ENCODE measurements at places on chromosomes 6 and 20.

- peak; percentile 68 for DNase-seq
These were observed 8.2 kb downstream of the ZFAND3 start for GRCh38 chr6:37827603-37828265.

GRCh38 chr20:1313236-1313964 is 15.5 kb downstream of the SDCBP2 start:
- peak; percentile 34 for DNase-seq

- no peak for DNase-seq
These were observed 60.1 kb downstream of the RPP40 start for GRCh38 chr6:4943716-4944115.

DNA sequence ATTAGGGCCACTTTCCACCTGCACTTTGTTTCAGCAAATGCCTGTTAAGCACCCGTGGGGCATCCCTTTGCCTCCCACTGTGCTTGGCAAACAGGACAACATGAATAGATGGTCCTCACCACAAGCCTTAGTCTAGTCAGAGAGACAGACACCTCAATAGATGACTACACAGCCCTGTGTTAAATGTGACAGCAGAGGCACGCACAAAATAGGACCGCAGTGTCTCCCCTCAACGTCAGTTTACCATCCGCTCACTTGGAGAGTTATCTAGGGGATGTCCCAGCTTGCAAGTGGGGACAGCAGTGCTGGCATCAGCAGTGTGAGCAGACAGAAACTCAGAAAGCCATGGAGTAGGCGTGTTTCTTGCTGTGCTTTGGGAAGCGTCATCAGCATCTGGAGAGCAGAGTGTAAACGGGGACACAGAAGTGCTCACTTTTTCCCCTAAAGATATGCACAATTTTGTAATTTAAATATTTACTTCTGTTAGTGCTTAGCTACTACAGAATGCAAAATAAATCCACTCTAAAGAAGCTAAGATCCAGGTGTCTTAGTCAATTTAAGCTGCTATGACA is 66.0 kb upstream of the TXNDC5 start:
- DNase-seq, result no peak

DNA sequence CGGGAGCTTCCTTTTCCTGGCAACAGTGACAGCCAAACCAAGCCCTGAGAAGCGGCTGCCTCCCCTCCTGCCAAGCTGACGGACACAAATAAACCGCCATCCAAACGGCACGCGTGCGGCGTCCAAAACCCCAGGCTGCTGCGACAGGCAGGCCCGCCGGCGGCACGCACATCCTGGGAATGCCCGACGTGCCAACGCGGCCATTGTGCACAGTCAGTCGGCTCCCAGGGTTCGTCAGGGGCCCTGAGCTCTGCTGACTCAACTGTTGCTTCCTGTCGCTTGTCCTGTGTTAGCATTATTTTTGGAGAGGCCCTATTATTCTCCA is 6.8 kb downstream of the JAG1 start:
- DNase-seq, result no peak

DNA sequence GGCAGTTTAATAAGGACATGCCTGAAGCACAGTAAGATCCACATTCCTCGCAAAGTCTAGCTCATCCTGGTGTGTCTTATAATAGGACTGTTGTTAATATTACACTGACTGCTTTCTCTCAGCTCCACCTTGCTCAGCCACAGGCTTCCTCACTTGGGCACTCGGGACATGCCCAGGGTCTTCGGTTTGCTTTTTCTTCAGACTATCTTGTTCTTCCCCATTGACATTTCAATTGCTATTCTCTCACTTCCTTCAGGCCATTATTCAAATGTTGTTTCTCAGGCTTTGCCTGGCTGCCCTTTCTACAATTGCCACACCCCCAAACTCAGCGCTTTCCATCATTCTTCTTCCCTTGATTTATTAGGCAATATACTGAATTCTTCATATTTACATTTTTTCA is 274.8 kb upstream of the RGS17 start:
- no peak for DNase-seq

DNA sequence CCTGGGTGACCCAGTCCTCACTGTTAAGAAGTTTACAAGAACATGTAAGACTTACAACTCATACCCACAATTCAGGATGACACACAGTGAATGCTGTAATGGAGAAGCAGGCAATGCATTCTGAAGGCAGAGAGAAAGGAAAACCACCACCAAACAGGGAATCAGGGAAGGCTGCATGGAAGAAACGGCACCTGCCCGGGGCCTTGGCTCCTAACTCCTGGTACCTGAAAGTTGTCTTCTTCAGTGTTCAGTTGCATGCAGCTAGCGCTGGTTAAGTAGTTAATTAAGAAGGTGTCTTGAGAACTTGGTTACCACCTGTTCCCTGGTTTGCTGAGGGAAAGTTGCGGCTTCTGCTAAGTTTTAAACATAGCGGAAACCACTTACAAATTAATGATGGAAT is 57.2 kb downstream of the GPR6 start:
- no peak for DNase-seq

- no peak for DNase-seq
These were observed 138.6 kb downstream of the AHI1 start for GRCh38 chr6:135358985-135359384.

GRCh38 chr6:87736809-87737540 is 34.9 kb upstream of the AKIRIN2 start:
- no peak for DNase-seq

DNA sequence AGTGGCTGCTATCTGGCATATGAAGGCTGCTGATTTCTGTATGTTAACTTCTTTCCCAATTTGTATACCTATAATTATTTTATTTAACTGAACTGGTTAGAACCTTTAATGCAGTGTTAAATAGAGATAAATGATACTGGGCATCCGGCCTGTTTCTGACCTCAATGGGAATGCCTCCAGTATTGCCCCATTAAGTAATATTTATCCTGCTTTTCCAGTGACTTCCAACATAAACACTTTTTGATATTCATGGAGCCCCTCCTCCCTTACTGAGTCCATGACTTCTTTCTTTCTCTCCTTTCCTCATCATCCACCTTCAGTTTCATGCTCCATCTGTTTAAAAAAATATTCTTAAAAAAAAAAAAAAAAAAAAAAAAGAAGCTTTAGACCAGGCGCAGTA is 8.8 kb downstream of the TRIM27 start:
- DNase-seq, result no peak

DNA sequence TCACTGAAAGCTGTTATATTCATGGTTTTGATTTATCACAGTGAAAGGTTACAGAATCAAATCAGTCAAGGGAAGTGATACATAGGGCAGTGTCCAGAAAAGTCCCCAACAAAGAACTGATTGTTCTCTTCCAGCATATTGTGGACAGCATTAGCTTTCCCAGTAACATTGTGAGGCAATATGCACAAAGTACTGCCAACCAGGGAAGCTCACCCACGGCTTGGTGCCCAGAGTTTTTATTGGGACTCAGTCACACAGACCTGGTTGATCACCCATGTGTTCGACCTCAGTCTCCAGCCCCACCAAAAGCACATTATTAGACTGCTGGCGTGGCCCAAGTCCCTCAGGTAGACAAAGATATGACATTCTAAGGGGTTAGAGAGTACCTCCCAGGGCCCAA is 76.0 kb downstream of the LCA5 start:
- DNase-seq, result no peak

GRCh38 chr6:15926256-15926655 is 202.6 kb upstream of the MYLIP start:
- DNase-seq, result no peak

DNA sequence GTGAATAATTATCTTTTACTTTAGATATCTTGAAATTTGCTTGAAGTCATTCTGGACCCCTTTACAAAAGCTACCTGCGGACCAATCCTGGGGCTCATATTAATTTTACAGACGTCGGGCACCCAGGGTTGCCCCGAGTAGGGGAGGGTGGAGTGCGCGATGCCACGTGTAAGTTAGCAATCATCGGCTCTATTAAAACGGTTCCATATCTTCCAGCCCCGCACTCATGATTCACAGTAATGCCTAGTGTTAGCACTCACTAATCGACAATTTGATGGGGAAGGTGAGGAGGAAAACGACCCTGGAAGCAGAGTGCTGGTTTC is 34.9 kb upstream of the TCF21 start:
- DNase-seq, result no peak

GRCh38 chr6:105313211-105313610 is 89.7 kb downstream of the PREP start:
- no peak for DNase-seq

- no peak for DNase-seq
These were observed 242.0 kb downstream of the FOXA2 start for GRCh38 chr20:22342410-22342809.

DNA sequence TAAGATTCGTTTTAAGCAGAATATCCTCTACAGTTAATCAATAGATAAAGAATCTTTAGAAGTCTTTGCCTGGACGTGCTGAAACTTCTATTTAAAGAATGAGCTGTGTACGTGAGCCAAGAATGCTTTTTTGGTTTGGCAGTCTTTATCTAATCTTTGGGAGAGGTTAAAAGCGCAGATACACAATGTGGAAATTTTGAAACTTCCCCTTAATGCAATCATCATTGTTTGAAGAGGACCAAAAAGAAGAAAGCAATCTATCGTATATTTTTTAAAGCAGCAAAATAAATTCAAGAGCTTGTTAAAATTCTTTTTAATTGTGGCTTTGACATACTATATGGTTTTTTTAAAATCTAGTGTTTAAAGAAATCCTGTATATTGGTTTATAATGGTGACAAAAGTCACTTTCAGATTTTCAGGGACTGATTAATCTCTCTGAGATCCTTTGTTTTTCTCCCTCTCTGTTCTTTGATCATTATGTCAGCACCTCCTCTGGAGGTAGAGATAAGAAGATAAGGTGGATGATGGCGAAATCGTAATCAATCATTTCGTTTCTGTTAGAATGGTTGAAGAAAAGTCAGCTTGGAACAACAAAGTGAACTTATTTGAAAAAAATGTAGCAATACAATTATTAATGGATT is 92.1 kb upstream of the FAM184A start:
- DNase-seq, result no peak

GRCh38 chr6:145733207-145733606 is 2.1 kb downstream of the EPM2A start:
- no peak for DNase-seq

- DNase-seq, result no peak
These were observed 26.6 kb upstream of the PI16 start for GRCh38 chr6:36927691-36928546.

- DNase-seq, result no peak
These were observed 53.0 kb upstream of the DST start for GRCh38 chr6:56695702-56696101.

DNA sequence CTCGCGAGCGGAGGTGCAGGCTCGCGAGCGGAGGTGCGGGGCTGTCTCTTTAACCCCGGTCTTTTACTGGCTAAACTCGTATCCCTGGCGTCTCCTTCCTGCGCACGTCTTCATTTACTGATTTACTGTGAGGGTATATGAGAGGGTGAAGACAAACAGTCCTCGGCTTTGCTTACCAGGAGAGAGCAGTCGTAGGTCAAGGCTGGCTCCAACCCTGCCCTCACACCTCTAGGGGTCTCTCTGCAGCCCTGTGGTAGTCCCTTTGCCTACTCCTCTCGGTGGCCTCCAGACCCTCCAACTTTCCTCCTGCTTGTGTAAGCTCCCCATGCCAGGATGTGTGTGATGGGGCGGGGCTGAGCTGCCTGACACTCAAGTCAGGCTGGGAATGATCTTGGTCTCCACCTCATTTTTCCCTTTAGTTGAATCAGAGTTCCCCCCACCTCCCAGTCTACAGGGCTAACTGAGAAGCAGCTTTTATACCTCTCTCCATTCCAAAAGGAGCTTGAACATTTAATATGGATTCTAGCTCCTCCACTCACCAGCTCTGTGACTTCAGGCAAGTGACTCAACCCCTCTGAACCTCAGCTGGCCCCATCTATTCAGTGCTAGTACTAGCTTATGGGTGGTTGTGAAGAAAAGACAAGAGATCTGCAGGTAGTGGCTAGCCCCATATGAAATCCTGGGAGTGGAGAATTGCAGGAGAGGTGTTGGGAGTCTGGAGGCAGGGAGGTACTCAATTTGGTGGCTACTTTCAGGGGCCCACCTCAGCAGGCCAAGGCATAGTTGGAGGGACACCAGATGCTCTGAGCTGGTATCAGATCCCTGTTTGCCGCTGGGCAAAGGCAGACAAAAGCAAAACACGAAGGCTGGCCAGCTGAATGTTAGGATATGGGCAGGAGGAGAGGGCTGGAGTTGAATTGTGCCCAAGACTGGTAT is 902 bp downstream of the SLC29A1 start:
- DNase-seq, result no peak

DNA sequence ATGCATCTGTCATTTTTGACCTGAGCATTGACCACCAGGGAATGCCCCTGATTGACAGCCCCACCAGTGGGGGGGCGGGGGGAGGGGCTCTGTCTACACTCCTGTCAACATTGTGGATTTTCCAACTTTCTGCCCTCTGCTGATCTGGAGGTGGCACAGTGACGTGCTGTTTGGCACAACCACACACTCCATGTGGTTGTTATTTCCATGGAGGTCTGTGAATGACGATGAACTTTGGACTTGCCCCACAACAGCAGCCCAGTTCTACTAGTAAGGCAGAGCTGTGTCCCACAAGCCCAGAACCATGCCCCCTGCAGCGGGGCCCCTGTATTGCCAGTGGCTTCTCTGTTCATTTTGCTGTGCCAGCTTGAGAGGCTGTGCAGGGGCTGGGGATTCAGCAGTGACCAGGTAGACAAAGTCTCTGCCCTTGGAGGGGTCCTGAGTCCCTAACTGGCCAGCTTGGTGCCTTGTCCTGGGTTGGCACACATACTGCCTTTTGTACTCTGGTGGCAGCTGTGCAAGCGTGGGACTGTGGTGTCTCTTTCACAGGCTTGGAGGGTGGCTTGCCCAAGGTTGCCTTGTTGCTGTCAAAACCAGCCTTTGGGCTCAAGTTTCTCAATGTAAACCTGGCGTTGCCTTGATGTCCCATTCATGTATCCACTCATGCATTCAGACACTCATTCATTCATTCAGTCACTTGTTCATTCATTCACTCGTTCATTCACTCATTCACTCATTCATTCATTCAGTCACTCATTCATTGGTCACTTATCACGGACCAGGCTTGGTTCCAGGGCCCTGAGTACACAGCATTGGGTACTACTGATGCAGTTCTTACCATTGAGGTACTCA is 108.5 kb downstream of the SYCP2 start:
- DNase-seq, result no peak

GRCh38 chr6:147202516-147203310 is 1.5 kb upstream of the STXBP5 start:
- peak; percentile 89 for DNase-seq

GRCh38 chr6:125983246-125983945 is 2.9 kb upstream of the TRMT11 start:
- no peak for DNase-seq

DNA sequence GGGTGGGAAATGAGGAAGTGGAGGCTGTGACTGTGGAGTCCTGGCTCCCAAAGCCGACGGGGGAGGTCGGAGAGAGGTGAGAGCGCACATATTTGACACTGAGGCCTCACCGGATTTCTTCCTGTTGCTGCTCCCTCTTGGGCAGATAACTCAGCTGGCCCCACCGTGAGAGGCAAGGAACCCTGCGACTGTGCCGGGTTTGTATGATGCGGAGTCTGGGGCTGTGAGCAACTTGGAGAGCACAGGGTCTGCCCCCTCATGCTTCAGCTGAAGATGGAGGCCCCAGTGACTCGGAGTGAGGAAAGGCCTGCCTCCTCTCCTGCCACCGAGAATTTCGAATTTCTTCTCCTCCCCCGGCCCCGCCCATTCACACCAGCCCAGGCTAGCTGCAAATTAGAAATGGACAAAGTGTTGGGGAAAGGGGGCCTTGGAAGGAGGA is 160.6 kb downstream of the GRM4 start:
- DNase-seq, result no peak

Data from NCI-H524 treated with DMSO at 0.1 percent for 48 hours (cell line).